ENCODE measurements at places on chromosomes 7 and 10.

- no peak for DNase-seq
Measured at GRCh38 chr10:78375854-78376785, 342.5 kb downstream of the RPS24 start.

DNA sequence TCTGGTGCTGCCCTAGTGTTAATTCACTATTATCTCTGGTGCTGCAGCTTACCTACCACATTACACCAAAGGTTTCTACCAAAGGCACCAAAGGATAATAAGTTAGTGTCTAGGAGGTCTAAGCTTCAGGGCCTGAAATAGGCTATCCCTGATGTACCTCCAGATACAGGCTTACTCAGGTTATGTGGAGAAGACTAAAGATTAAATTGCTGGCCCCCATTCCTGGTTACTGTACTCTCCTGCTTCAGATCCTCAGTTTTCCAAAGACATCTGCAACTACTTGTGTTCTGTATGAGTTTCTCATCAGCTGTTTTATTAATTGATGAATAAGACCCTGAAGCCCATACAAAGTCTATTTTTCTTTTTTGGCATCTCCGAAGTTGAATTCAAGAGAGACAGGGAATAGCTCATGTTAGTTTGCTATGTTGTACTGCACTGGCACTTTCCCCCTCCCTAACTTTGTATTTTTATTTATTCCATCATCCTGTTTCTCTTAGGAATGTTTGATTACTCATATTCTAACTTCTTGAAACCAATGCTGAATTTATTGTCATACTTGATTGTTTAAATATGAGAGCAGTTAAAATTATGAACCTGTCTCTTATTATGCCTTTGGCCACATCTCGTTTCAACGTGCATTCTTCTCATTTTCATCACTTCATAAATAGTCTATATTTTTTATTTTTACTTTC is 85.9 kb downstream of the PON1 start:
- no peak for DNase-seq

DNA sequence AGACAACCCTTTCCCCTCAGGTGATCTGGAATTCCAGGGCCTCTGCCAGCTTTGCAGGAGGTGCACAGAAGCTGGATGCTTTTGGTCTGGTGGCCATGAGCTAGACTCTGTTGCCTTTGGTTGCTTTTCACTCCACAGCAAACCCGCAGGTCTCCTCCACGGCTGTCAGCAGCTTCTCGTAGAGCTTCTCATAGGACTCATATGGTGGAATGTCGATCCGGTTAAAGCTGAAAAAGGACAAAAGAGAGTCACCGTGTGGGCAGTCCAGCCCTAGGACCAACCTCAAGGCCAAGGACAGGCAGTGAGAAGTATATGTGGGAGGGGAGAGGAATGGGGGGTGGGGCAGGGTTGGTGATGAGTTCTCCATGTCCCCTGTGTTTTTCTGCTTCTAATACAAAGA is 113.5 kb downstream of the SMURF1 start:
- DNase-seq, result no peak

- no peak for DNase-seq
Measured at GRCh38 chr7:50676740-50677637, 105.7 kb downstream of the GRB10 start.

GRCh38 chr10:133440633-133441285 is 13.0 kb upstream of the SCART1 start:
- DNase-seq, result no peak

DNA sequence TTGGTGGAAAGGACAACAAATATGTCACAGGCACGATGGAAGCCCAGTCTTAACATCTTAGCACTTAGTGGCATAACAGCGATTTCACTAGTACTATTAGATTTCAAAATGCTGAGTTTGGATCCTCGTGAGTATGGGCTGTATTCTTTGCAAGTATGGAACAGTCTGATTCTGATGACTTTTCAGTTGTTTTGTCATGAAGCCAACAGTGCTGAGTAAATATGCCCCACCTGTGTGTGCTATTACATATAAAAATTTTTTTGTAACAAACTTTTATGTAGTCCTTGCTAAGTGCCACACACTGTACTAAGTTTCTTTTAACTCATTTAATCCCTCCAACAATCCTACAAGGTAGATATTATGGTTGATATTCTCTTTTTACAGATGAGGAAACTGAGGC is 30.8 kb downstream of the MTURN start:
- DNase-seq, result no peak

GRCh38 chr7:131370523-131370968 is 42.9 kb downstream of the MKLN1 start:
- DNase-seq, result peak; percentile 40

DNA sequence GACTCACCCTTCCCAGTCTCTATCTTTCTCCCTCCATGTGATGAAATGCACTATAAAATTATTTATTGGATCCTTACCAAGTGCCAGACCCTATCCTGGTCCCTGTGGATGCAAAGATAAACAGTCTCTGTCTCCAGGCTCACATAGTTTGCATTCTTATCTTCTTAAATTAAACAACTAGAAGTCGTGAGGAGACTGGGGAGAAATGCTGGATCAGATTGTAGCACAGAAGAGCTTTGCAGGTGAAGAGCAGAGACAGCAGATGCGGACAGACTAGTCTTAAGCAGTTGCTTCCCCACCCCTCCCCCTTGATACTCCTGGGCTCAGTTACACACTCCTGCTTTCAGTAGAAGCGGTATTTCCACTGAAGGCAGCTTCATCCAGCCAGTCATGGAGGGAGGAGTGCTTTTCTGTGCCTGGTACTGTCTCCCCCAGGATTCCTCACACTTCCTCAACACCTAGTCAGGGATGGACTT is 20.8 kb upstream of the CDK1 start:
- no peak for DNase-seq

- DNase-seq, result no peak
Measured at GRCh38 chr10:29784175-29784773, 149.5 kb upstream of the SVIL start.

- DNase-seq, result no peak
Measured at GRCh38 chr7:131525820-131526219, 30.6 kb downstream of the PODXL start.

DNA sequence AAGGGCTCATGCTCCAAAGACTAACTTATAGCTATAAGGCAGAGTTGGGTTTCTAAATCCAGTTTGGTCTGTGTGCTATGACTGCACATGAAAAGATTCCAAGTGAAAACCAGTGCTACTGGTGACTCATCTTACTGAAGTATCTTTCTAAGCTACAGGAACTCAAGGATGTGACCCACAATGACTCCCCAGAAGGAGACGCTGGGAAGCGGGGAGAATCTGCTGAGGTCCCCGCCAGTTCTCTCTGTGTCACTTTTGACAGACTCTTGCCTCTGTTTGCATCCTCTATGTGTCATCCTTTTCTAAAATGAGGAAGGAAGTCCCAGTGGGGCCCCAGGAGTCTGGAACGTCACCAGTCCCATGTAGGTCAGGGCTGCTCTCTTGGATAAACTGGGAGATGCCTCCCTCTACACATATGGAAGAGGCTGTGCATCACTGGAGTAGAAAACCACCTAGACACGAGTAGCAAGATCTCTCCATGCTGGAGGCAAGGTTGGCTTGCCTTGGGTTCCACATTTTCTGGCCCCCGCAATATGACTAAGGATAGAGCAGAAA is 28.8 kb upstream of the GPR26 start:
- DNase-seq, result no peak

DNA sequence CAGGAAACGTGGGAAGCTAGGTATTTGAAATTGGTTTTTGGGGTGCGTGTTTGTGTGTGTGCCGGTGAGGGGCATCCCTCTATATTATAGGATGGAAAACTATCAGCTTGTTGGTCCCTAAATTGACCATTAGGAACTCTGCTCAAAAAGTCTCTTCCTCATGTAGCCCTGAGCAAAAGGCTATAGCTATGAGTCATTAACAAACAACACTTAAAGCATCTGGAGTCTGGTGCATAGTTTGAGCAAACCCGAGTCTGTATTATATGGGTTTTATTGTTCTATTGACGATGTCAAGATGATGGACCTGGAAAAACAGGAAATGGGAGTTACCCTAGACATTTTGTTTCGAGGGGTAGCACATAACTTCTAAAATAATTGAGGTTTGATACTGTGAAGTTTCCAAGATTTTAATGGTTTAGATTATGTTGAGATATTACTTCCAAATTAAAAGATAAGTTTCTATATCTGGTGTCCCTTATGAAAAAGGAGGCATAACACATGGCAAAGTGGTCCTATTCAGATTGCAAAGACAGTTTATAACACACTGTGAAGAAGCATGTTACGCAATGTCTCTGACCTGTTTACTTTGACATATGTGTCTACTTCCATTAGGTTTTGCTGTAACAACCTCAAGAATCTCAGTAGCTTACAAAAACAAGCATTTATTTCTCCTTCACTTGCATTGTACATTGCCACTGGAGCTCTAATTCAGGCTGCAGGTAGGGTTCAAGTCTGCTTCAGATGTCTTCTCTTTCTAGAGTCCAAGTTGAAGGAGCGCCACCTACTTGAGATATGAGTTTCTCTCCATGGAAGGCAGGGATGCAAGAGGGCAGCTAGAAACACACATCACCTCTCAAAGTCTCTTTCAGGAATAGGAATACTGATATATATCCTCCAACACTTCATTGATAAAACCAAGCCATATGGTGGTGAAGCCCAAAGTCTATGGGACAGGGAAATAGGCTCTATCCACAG is 357.7 kb downstream of the PHF14 start:
- DNase-seq, result no peak

DNA sequence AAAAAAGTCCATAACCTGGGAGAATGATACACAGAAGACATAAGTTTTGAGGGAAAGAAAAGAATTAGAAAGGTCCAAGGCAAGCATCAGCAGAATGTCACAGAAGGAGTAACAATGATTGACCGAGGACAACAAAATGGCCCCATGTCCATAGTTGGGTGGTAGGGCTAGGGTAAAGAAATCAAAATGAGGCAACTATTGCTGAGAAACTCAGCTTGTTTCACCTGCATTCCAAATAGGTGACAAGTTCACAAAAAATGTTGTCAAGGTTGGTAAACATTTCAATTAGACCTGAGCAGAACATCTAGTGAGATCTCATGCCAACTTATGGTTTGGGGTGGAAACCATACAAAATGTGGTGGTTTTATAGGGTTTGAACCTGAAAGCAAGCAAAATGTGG is 22.8 kb upstream of the DLX6 start:
- DNase-seq, result no peak

- no peak for DNase-seq
Measured at GRCh38 chr10:24571870-24572450, 151.7 kb downstream of the ARHGAP21 start.

DNA sequence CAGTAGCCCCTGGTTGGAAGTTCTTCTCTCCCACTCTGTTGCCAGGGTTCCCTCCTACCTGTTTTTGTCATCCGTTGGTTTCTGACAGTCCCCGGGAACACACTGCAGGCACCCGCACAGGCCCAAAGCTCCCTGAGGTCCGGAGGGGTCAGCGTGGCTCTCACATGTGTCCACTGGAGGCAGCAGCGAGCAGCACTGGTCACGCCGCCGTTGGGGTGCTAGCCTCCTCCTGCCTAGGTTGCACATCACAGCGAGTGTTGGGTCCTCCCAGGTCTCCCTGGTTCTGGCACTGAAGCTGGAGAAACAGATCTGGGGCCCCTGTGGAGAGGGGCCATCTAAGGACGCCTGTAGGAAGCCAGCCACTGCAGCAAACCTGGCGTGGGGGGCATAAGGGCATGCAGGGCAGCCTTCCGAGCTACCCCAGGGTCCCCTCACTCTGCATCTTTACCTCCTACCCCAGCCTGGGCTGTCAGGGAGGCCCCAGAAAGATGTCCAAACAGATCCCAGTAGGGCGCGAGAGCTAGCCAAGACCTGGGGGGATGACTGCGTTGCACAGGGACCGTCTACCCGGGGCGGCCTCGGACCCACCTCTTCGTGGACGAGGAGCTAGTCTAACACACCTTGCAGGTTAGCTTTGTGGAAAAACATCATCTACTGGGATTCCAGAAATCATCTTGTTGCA is 28.9 kb downstream of the LRRC27 start:
- peak; percentile 32 for DNase-seq

- peak; percentile 78 for DNase-seq
Measured at GRCh38 chr7:148941598-148942275, 57.6 kb upstream of the EZH2 start.

GRCh38 chr7:81430150-81430549 is 339.7 kb downstream of the HGF start:
- DNase-seq, result no peak

GRCh38 chr10:11823989-11824346 is 812 bp downstream of the PROSER2 start:
- no peak for DNase-seq

GRCh38 chr10:89275383-89275782 is 23.8 kb upstream of the LIPA start:
- no peak for DNase-seq

- no peak for DNase-seq
Measured at GRCh38 chr10:131802996-131803395, 97.8 kb upstream of the PPP2R2D start.

GRCh38 chr10:16769331-16769730 is 47.9 kb downstream of the RSU1 start:
- no peak for DNase-seq

DNA sequence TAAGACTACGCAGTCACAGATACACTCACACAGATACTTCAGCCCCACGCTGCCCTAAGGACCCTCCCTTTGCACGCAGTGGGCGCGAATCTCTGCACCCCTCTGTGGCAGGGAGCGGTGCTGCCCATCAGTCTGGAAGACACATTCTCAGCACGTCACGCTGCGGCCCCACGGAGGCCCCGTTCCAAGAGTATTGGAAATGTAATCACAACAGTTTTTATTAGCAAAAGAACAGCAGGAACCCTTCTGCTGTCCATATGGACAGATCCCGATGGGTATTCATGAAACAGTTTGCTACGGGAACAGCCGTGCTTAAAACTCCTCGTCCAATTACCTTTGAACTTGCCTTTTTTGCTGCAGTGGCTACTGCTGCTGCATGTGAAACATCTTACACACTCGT is 131.0 kb downstream of the RPS24 start:
- no peak for DNase-seq

DNA sequence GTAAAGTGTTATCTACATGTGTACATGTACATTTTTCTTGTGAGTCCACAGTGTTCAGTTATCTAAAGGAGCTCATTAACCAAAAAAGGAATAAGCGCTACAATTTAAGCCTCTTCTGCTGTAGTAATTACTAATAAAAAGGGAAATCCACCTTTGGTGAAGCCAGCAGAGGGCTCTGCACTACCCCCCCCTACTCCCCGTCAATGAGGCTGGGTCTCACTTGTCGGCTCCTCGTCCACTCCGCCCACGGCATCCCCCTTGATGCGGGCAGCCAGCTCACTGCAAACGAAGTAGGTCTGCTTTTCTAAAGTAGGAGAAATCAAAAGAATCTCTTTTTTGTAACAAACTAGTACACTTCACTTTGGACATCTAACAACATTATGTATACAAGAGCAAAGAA is 4.7 kb upstream of the WASHC2A start:
- DNase-seq, result no peak

- no peak for DNase-seq
Measured at GRCh38 chr7:144786522-144786921, 49.3 kb downstream of the TPK1 start.
